ENCODE measurements at places on chromosomes 6 and 20.

GRCh38 chr6:13194852-13195251, 133.5 kb downstream of the TBC1D7 start:
- no peaks in the 10 kb centered on the region for H3K36me3 ChIP-seq
- no peaks in the 10 kb centered on the region for H3K4me1 ChIP-seq
- no peak for DNase-seq
- no peak overlapping the region for H3K4me3 ChIP-seq
- H3K27ac ChIP-seq, result no peak overlapping the region

DNA sequence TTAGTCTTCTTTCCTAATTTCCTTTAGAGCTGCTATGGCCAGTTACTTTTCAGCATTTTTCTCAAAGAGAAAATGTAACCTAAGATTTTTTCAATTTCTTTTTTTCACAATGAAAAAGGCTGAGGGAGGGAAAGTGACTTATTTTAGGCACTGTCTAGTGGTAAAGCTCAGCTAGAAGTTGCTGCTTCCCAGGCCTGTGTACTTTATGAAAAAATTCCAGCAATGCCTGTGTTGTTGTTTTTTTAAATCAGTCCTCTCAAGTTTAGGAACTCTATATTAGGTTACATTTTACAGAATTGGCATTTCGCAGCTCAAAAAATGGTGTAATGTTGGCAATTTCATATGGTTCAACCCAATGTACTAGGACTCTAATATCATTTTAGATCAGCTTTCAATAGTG, 269.6 kb downstream of the ARID1B start:
- H3K27ac ChIP-seq, result no peak overlapping the region

DNA sequence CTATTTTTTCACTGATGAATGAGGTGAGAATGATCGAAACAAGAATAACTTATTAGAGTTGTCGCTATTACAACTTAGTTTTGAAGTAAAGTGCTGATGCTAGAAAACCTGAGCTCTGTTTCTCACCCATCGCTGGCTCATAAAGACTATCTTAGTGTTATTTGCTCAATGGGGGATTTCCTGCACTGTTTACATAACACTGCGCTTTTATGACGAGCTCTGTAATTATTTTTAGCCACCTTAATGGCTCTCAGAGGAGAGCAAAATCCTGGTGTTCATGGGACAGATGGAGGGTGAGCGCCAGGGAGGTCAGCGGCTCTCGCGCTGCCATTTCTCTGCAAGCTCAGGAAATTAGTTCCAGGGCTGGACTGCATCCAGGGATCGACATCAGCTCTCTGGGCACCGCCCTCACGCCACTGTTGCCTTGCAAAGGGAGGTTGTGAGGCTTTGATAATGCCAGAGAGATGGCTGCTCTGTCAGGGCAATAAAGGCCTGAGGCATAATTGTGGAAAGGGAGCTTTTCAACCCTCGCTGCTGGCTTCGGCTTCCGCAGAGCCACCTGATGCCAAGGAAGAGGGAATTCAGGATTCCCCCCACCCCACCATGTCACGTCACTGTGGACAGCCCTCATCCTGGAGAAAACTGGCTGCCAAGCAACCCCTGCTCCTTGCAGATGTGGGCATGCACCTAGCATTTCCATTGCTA, 72.0 kb downstream of the DACT2 start:
- no peaks in the 10 kb centered on the region for H3K4me1 ChIP-seq
- H3K36me3 ChIP-seq, result no peaks in the 10 kb centered on the region
- no peak overlapping the region for H3K4me3 ChIP-seq

DNA sequence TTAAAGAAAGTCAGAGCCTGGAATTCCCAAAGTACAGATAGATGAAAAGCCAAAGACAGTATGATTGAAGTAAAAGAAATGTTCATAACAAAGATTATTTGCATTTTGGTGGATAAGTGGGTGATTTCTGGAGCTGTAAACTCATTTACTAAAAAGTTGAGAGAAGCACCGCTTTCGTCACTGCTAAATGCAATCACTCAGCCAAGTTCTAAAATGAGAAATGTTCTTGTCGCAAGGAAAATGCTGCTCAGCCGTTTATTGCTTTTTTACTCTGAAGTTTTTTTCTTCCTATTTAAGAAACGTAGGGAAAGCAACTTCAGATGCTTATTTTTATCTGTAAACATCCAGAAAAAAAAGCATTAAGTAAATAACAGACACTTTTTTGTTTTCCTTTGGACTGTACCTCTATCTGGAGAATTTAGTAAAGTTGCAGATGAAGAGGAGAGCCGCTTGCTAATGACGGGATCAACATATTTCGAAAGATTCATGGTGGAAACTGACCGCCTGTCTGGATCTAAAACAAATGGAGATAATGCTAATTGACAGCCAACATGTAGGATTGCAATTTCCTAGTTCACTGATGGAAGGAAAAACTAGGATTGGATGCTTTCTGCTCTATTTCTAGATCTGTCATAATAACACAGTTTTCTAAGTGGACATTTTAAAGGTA, 93.8 kb upstream of the BCLAF1 start:
- H3K4me1 ChIP-seq, result no peaks in the 10 kb centered on the region
- H3K27ac ChIP-seq, result no peak overlapping the region
- no peaks in the 10 kb centered on the region for H3K27me3 ChIP-seq
- no peak for DNase-seq
- H3K36me3 ChIP-seq, result no peaks in the 10 kb centered on the region

DNA sequence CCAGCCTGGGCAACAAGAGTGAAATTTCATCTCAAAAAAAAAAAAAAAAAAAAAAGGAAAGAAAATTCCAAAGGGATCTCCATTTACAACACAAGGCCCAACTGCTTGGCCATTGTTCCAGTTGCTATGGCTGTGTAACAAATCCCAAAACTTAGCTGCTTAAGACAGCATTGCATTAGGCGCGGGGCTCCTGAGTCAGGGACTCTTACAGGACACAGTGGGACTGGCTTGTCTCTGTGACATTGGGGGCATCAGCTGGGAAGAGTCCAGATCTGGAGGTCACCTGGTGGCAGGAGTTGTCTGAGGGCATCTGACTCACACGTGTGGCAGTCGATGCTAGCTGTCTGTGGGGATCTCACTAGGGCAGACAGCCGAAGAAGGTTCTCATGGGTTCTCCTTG, 35.6 kb downstream of the TTLL9 start:
- no peak overlapping the region for H3K27ac ChIP-seq
- no peak overlapping the region for H3K4me3 ChIP-seq
- H3K36me3 ChIP-seq, result no peaks in the 10 kb centered on the region
- no peak for DNase-seq

DNA sequence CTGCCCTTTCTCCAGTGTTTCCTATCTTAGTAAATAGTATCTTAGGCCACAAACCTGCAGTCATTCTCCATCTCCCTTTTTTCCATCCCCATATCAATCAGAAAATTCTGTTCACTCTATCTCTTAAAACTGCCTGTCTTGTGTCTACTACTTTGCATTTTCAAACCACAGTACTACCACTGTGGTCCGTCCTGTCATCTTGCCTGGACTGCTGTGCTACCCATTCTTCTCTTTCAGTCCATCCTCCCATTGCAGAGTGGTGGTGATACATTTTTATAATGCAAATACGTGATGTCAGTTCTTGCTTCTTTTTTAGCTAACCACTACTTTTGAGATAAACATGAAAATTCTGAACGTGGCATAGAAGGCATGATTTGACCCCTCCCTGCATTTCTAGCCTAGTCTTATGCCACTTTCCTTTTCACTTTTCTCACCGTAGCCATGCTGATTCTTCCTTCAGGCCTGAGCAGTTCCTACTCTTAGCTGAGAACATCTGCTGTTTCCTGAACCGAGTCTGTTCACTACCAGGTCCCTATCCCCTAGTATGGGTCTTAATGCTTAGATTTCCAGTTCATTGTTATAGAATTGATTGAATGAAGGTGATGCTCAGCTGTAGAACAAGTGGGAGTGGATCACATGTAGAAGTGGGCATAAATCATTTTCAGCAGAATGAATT, 13.8 kb downstream of the TBPL1 start:
- no peak overlapping the region for H3K4me3 ChIP-seq
- DNase-seq, result no peak
- H3K27ac ChIP-seq, result no peak overlapping the region
- H3K36me3 ChIP-seq, result no peaks in the 10 kb centered on the region

DNA sequence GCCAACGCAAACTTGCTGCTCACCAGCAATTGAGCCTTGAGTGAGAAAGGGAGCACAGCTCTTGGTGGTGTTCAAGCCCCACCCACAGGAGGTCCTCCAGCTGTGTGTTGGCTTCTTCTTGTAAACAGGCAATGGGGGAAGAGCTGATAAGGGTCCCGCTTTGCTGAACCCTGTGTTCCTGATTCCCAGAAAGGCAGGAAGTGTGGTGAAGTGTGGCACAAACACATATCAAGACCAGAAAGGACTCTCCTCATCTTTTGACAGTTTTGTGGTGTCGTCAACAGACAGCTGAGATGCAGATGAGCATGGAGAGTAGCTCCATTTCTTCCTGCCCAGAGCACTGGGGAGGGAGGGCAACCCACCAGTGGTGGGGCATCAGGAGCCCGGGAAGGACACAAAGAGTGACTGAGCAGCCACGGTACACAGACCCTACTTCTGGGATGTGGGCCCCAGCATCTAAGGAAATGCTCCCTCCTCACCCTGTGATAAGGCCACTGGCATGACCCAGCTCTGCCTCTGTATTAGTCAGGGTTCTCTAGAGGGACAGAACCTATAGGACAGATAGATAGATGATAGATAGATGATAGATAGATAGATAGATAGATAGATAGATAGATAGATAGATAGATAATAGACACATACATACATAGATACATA, 188.9 kb upstream of the TAB2 start:
- no peaks in the 10 kb centered on the region for H3K36me3 ChIP-seq
- H3K27ac ChIP-seq, result no peak overlapping the region
- H3K27me3 ChIP-seq, result no peaks in the 10 kb centered on the region

- no peak overlapping the region for H3K27ac ChIP-seq
- no peaks in the 10 kb centered on the region for H3K4me1 ChIP-seq
- H3K4me3 ChIP-seq, result no peak overlapping the region
- no peaks in the 10 kb centered on the region for H3K36me3 ChIP-seq
- H3K27me3 ChIP-seq, result no peaks in the 10 kb centered on the region
Measured at GRCh38 chr20:39010496-39010895, 48.4 kb downstream of the DHX35 start.

DNA sequence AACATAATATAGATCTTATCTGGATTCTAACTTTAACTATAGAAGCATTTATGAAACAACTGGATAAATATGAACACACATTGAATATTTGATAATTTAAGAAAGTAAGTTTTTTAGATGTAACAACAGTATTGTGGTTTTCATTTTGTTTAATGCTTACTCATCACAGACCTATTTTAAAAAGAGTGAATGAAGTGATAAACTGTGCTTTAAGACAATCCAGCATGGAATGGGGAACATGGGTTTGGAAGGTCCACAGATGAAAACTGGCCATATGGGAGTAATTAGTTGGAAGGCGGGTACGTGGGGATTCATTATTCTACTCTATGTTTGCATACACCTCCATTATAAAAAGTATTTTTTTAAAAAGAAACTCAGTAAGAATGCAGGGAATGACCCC, 21.2 kb downstream of the EPB41L2 start:
- H3K27me3 ChIP-seq, result no peaks in the 10 kb centered on the region
- no peak overlapping the region for H3K4me3 ChIP-seq
- DNase-seq, result no peak

- H3K4me3 ChIP-seq, result no peak overlapping the region
- DNase-seq, result no peak
- no peaks in the 10 kb centered on the region for H3K27me3 ChIP-seq
- no peak overlapping the region for H3K27ac ChIP-seq
Measured at GRCh38 chr6:168886964-168887363, 366.7 kb downstream of the THBS2 start.

- no peak for DNase-seq
- no peaks in the 10 kb centered on the region for H3K27me3 ChIP-seq
- no peak overlapping the region for H3K27ac ChIP-seq
Measured at GRCh38 chr6:18997375-18997826, 610.3 kb downstream of the RNF144B start.

DNA sequence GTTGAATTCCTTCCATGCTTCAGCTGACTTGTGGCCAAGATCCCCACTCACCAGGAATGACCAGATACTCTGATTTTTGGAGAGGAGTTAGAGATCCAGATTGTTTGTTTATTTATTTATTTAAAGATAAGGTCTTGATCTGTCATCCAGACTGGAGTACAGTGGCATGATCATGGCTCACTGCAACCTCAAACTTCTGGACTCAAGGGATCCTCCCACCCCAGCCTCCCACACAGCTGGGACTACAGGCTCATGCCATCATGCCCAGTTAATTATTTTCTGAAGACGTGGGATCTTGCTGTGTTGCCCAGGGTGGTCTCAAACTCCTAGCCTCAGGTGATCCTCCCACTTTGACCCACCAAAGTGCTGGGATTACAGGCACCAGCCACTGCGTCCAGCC, 4.1 kb upstream of the SPATA2 start:
- H3K27me3 ChIP-seq, result no peaks in the 10 kb centered on the region
- H3K4me3 ChIP-seq, result no peak overlapping the region

DNA sequence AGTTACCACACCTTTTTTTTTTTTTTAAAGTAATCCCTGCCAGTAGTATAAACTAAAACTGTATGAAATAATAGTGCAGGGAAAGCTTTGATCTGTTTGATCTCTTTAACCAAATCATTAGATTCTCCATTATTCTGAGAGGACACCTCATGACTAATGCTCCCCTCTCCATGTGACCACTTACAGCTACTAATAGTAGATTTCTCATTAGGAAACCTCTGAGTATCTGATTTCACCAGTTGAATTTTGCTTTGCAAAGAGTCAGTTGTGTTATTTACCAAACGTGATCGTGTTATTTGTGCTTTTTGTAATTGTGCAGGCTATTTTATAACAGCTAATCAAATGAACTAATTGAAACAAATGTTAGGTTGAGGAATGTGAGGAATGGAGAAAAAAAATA, 12.5 kb downstream of the CASP8AP2 start:
- H3K4me1 ChIP-seq, result no peaks in the 10 kb centered on the region
- H3K27me3 ChIP-seq, result no peaks in the 10 kb centered on the region
- no peaks in the 10 kb centered on the region for H3K36me3 ChIP-seq
- DNase-seq, result no peak

- no peaks in the 10 kb centered on the region for H3K36me3 ChIP-seq
- no peaks in the 10 kb centered on the region for H3K27me3 ChIP-seq
- no peak for DNase-seq
- no peak overlapping the region for H3K27ac ChIP-seq
- no peak overlapping the region for H3K4me3 ChIP-seq
- no peaks in the 10 kb centered on the region for H3K4me1 ChIP-seq
Measured at GRCh38 chr6:105194106-105194505, 14.3 kb upstream of the POPDC3 start.

DNA sequence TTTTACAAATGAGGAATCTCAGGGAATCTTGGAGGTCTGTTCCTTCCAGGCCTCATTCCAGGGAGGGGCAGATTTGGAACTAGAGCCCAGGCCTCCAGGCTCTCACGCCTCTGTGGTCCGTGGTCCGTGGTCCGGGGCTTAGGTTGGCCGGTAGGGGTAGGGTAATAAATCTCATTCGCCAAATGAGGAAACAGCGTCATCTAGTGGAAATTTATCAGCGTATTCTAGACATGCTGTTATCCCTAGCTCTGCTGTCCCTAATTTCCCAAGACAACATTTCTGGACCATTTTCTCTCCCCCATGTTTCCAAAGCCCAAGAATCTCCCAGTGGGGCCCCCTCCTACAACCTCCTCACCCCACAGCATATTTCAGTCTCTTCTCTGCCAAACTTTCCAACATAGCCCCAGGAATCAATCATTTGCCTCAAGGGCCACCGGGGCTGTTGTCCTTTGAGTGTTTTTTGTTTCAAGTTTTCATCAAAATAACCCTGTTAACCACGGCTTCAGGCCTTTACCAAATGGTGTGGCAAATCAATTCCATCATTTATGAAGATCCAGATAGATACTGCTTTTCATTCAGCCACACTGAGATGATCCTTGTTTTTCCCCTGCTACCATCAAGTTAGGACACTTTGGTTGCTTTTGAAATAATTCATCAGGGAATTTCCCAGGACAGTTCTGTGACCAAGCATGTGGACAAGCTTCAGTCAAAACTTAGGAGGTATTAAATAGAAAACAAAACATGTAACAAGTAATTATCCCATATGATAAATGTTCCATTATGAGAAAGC, 126.8 kb downstream of the ALDH8A1 start:
- no peak overlapping the region for H3K27ac ChIP-seq
- H3K36me3 ChIP-seq, result no peaks in the 10 kb centered on the region
